H9 (cell line): ENCODE measurements at places on chromosomes 2 and 18.

DNA sequence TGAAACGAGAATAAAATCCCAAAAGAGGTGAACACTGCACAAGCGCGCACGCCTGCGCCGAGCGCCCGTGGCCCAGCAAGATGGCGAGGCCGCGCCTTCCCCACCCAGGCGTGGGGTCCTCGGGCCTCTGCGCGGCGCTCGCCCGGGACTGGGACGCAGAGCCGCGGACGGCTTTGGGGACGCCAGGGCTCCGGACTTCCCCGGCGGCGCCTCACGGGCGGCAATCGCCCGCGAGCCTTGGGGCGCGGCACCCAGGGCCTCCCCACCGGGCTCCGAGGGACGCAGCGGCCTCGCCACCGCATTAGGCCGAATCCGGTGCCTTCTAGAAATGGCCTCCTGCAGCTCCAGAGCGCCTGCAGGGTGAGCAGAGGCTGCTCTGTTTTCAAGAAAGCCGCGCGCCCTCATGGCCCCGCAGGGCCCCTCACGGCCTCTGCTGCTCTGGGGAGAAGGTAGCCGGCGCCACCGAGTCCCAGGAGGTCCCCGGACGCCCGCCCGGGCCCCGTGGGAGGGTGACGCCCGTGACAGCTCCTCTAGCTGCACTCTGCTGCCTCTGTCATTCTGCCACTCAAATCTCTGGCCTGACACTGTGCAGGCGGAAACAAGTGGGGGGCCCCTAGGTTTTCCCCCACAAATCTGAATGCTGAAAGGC is 35.9 kb upstream of the POMC start:
- no peak overlapping the region for H3K4me3 ChIP-seq
- no peaks in the 10 kb centered on the region for H3K36me3 ChIP-seq
- H3K27me3 ChIP-seq: no peaks in the 10 kb centered on the region
- no peak overlapping the region for H3K27ac ChIP-seq
- no peaks in the 10 kb centered on the region for H3K4me1 ChIP-seq

GRCh38 chr2:183027443-183027842 is 10.8 kb downstream of the NCKAP1 start:
- peaks cover 8% of the 10 kb centered on the region; the same call in 2 of the 3 replicates for H3K36me3 ChIP-seq
- no peak overlapping the region for H3K27ac ChIP-seq
- no peak overlapping the region for H3K4me3 ChIP-seq
- no peak for DNase-seq
- H3K4me1 ChIP-seq: no peaks in the 10 kb centered on the region

DNA sequence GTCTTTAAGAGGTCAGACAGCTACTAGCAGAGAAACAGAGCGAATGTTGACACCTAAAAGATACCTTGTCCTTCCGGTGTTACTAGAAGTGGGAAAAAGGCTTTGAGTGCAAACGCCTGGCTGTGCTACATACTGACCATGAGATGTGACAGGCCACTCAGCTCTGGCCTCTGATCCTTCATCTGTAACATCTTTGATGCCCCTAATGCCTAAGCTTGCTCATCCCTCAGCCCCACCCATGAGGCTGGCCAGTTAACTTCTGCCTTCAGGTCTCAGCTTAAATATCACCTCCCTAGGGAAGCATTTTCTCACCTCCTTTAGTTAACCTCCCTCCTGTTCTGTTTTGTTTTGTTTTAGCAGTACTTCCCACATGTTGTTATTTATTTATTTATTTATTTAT is 15.9 kb downstream of the EPAS1 start:
- no peak for DNase-seq
- H3K36me3 ChIP-seq: no peaks in the 10 kb centered on the region
- H3K27ac ChIP-seq: no peak overlapping the region
- no peak overlapping the region for H3K4me3 ChIP-seq
- H3K27me3 ChIP-seq: no peaks in the 10 kb centered on the region
- no peaks in the 10 kb centered on the region for H3K4me1 ChIP-seq

GRCh38 chr2:168805615-168806014 is 3.2 kb downstream of the NOSTRIN start:
- no peaks in the 10 kb centered on the region for H3K27me3 ChIP-seq
- no peaks in the 10 kb centered on the region for H3K36me3 ChIP-seq
- H3K4me1 ChIP-seq: peaks cover 10% of the 10 kb centered on the region; the same call in 1 of the 2 replicates
- DNase-seq: no peak
- H3K27ac ChIP-seq: no peak overlapping the region

GRCh38 chr2:102238039-102238756 is 51.4 kb downstream of the IL1RL2 start:
- H3K27ac ChIP-seq: no peak overlapping the region
- DNase-seq: no peak
- no peak overlapping the region for H3K4me3 ChIP-seq
- no peaks in the 10 kb centered on the region for H3K4me1 ChIP-seq
- H3K27me3 ChIP-seq: no peaks in the 10 kb centered on the region

DNA sequence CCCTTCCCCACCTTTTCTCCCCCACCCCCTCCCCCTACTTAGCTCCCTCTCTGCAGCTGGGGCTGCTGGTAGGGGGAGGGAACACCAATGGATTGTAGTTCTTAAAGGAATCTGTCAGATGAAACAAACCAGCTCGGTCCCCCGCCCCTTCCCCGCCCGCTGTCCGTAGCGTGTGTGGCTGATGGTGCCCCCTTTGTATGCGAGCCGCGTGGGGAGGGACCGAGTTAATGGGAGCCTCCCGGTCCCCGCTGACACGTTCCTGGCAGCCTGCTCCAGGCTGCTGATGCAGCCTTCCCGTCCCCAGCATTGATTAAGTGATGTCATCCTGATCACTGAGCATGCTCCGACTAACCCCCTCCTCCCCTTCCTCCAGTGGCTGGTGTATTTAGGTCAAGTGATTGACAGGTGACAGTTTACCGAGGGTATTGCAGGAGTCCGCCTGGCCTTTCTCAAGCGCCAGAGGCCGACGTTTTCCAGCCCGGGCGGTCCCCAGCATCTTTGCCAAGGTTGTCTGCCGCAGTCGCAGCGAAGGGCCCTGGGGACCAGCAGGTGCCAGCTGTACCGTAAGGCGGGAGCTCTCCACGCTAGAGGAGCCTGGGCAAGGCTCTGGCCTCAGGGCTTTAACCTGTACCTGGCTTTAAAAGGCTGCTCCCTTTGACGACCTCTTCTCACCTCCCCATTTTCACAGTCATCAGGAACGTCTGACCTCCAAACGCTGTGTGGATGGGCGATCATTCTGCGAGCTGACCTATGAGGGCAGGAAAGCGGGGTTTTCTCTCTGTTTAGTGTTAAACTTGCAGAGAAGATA is 1.8 kb downstream of the KIF5C start:
- H3K4me1 ChIP-seq: peaks cover 3% of the 10 kb centered on the region; the same call in 1 of the 2 replicates
- H3K36me3 ChIP-seq: peaks cover 27% of the 10 kb centered on the region
- DNase-seq: peak; percentile 92

DNA sequence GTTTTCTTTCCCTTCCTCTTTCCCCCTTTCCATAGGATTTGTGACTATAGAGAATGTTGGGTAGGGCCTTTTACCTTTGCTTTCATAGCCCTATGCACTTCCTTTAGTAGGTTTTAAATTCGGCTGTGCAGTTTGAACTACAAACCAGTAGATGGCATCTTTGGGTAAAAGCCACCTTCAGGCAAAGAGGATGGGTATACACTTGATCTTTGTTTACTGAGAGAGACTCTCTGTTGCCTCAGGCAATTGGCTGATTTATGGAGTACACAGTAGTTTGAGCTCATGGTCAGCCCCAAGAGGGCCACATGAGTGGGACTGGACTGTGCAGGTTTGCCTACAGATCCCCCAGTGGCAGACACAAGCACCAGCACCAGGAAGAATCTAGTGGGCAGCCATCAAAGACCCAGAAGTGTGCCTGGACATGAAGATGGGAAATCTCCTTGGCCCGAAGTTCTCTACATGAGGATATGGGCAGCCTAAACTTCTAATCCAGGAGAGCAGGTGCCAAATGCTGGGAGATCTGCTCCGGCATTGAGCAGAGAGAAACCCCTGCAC is 1304.3 kb upstream of the DDX18 start:
- DNase-seq: peak; percentile 34
- no peaks in the 10 kb centered on the region for H3K4me1 ChIP-seq
- no peak overlapping the region for H3K27ac ChIP-seq
- no peaks in the 10 kb centered on the region for H3K36me3 ChIP-seq
- H3K27me3 ChIP-seq: no peaks in the 10 kb centered on the region
- H3K4me3 ChIP-seq: no peak overlapping the region
